ENCODE measurements at places on chromosomes 1 and 21.

DNA sequence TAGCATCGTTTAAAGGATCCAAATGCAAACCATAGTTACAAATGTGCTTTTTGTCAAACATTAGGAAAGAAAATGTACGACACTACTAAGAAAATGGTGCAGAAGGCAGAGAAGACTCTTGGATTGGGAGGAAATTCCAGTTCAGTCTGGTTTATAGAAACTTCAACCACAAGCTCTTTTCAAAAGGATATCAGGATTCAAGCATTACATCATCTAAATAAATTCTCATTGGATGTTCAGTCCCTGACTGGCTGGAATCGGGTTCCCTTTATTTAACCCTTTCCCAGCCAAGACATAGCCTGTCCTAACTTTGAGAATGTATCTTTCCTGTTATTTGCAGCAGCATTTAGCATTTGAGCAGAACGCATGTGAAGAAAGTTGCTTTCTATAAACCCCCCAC lies 184.6 kb downstream of the LMO4 start:
- no peak for DNase-seq

- DNase-seq: no peak
These were observed 4.8 kb downstream of the DNAI4 start for GRCh38 chr1:66919828-66920227.

GRCh38 chr1:44464361-44464760 lies 59.3 kb downstream of the RNF220 start:
- DNase-seq: no peak

- no peak for DNase-seq
These were observed 57.3 kb upstream of the HIVEP3 start for GRCh38 chr1:41975850-41976569.

- no peak for DNase-seq
These were observed 178.7 kb upstream of the DPYD start for GRCh38 chr1:98099501-98099900.

- DNase-seq: no peak
These were observed 30.0 kb downstream of the ADAMTS1 start for GRCh38 chr21:26815197-26815596.

DNA sequence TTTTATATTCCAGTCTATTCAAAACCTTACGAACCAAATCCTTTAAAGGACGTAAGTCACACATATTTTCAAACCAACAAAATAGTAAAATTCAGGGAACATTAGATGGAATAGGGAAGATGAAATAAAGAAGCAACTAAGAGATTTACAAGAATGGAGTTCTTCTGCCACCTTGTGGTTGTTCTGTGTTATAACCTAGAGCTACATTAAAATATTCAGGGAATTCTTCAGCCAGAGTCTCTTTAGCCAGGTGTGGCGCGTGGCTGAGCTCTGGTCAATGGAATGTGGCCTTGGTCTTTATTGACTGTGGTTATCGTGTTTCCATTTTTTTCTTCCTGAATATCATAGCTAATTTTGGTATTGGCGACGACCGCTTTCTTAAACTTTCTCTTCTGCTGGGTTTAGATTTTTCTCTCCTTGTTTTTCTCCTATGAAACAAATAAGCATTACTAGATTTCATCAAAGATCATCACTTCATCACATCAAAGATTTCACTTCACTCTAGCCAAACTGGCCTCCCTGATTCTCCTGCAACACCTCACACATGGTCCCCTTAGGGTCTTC lies 221.3 kb downstream of the MRPL39 start:
- DNase-seq: peak; percentile 46

GRCh38 chr1:230549625-230550024 lies 92.7 kb upstream of the COG2 start:
- DNase-seq: no peak

DNA sequence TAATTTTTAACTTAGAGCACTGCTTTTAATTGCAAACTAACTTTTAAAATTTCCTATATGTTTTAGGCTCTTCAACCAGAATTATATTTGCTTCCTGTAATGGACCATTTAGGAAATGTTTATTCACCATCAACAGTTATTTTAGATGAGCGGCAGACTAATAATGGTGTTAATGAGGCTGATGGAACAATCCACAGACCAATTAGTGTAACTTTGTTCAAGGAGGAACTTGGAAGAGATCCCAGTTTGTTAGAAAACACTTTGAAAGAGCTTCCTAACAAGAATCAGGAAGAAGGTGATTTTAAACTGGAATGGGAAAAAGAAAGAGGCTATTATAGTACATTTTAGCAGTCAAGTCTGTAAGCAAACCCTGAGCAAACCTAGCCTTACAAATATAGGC lies 19.4 kb upstream of the GNG5 start:
- DNase-seq: no peak

GRCh38 chr1:44236490-44237272 lies 23.4 kb downstream of the DMAP1 start:
- DNase-seq: no peak

- DNase-seq: peak; percentile 7
These were observed 4.7 kb upstream of the ECE1 start for GRCh38 chr1:21295002-21295401.

DNA sequence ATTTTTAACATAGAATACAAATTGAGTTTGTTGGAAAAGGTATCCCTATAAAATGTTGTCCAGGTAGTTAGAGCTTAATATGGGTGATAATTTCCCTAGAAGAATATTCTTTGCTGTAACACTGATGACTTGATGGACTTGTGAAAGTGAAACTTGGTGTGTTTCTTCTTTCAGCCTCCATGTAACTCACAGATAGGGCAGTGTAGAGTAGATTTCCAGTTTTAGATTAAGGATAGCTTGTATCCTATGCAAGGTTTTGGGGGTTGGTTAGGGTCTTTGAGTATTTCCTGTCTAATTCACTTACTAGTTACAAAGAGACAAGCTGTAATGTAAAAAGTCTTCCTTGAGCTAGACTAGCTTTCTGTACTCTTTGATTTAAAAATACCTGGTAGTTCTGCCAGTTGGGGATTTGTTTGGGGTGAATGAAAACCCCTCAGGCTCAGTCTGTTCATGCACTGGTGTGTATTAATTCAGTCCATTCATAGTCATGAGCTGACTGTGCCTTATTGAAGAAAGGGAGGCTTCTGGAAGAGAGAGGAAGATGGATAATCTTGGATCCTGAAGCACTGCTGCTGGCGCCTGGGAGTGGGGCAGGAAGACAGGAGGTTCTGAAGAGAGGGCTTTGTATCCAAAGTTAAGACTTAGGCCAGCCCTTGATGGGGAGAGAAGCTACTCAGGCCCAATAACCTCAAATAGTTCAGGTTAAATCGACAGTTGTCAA lies 83.6 kb downstream of the CAMTA1 start:
- DNase-seq: no peak

GRCh38 chr21:46152927-46153246 lies 2.5 kb downstream of the FTCD start:
- no peak for DNase-seq

DNA sequence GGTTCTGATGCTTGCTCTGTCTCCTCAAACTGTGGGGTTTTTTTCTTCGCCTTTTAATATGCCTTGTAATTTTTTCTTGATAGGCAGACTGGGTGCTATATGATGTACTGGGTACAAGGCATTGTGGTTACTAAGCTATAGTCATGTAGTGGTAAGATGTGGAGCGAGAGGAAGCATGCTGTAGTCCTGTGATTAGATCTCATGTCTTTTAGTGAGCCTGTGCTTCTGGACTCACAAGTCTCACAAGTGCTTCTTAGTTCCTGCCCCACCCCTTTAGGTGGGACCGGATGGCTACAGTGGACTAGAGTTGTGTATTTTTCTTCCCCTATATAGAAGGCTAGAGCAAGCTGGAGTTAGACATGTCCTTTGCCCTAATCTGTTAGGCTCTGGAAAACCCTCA lies 178.7 kb downstream of the DNM3 start:
- no peak for DNase-seq

- DNase-seq: no peak
These were observed 91.5 kb downstream of the SSBP3 start for GRCh38 chr1:54314696-54315095.

- no peak for DNase-seq
These were observed 5.9 kb upstream of the PAFAH2 start for GRCh38 chr1:26003756-26004155.

GRCh38 chr1:44646261-44647110 lies 27.8 kb downstream of the TMEM53 start:
- no peak for DNase-seq

GRCh38 chr1:159465191-159465603 lies 25.7 kb downstream of the OR10J1 start:
- DNase-seq: no peak

GRCh38 chr1:161733526-161733925 lies 12.2 kb downstream of the FCRLB start:
- peak; percentile 88 for DNase-seq

GRCh38 chr1:162823771-162824525 lies 33.4 kb downstream of the HSD17B7 start:
- DNase-seq: no peak

GRCh38 chr1:156376146-156376545 lies 7.1 kb downstream of the RHBG start:
- DNase-seq: peak; percentile 84

GRCh38 chr1:214913966-214914365 lies 168.6 kb upstream of the KCNK2 start:
- DNase-seq: no peak

DNA sequence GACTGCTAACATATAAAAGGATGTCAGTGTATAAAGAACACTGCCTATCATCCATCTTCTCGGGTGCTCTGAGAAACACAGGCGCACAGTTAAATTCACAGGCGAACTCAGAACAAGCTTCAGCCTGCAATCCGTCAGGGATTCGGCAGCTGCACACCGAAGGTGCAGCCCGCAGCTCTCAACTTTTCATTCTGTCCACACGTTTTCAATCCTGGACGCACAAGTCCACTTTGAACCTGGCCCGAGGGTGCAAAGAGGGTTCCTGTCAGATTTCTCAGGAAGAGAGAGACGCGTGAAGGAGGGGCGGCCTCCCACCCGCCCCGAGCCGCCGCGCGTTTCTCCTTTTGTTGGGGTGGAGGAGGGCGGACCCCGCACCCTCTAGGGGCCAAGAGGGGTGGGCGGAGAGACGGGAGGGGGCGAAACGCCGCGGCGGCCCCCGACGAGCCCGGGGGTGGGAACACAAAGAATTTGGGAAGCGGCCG lies 724 bp downstream of the DOCK7 start:
- no peak for DNase-seq

- DNase-seq: no peak
These were observed 70.3 kb upstream of the KLHDC7A start for GRCh38 chr1:18410407-18410806.

GRCh38 chr1:6727535-6727934 lies 25.9 kb upstream of the DNAJC11 start:
- DNase-seq: peak; percentile 84

- DNase-seq: no peak
These were observed 68.5 kb upstream of the PDE4B start for GRCh38 chr1:65724151-65724550.

GRCh38 chr1:164720440-164721227 lies 161.7 kb downstream of the PBX1 start:
- DNase-seq: peak; percentile 11

- no peak for DNase-seq
These were observed 39.5 kb upstream of the CASZ1 start for GRCh38 chr1:10835822-10836421.

- no peak for DNase-seq
These were observed 1.4 kb downstream of the RBBP4 start for GRCh38 chr1:32652244-32652962.

DNA sequence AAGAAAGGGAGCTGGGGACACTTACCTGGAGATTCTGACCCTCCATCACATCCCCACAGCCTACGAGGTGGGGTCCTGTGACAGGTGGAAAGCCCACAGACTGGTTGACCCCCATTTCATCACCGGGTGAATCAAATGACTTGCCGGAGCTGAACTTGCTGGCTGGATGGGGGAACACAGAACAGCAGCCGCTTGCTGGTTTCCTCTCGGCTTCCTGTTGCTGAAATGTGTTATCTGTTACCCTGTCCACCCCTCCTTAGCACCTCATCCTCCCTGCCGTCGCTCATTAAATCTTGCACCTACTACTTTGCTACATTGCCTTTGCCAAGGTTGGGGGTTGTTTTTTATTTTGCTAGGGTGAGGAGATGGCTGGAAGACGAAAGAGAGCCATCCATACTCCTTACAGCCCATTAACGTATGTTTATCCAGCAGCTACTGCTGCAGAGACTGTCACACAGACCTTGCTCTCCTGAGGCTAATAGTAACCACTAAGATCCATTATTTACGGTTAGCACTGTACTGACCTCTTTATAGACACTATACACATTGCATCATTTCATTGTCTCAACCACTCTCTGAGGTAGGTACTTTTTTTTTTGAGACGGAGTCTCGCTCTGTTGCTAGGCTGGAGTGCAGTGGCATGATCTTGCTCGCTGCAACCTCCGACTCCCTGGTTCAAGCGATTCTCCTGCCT lies 7.0 kb downstream of the PAFAH2 start:
- DNase-seq: no peak

- no peak for DNase-seq
These were observed 2.0 kb upstream of the RABGAP1L start for GRCh38 chr1:174157157-174157806.

DNA sequence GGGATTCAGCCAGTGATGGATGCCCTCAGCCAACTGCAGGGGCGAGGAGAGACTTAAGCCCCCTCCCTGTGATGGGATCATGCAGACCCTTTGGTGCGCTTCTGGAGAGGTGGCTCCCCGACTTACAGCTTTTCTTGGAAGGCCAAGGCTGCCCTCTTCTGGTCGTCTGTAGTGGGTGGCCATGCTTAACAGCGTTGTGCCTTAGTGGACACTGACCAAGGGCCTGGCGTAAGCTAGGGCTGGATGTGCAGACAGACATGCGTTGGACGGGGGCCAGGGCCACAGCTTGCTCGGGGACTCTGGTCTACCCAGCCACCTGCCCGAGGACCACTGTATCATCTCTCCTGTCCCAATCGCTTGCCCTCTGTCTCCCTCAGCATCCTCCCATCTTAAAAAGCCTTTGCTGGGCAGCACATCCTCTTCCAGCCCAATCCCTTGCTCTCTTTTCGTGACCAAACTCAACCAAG lies 5.5 kb downstream of the AZIN2 start:
- peak; percentile 75 for DNase-seq

Measured in inflammatory macrophage (primary cell).